Mesenteric fat pad (tissue), 1 donor: ENCODE measurements at places on chromosomes 6 and 20.

DNA sequence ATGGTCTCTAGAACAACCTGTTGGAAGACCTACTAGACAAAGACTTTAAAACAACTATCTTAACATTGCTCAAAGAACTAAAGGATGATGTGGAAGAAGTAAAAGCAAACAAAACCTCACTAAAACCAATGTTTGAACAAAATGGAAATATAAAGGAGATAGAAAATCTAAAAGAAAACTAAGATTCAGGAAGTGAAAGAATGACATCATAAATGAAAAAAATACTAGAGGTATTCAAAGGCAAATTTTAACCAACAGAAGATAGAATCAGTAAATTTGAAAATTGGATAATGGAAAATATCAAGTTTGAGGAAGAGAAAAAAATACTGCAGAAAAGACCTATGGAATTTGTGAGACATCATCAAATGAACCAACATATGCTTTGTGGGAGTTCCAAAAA is 914.1 kb upstream of the GJE1 start:
- no peak for DNase-seq

DNA sequence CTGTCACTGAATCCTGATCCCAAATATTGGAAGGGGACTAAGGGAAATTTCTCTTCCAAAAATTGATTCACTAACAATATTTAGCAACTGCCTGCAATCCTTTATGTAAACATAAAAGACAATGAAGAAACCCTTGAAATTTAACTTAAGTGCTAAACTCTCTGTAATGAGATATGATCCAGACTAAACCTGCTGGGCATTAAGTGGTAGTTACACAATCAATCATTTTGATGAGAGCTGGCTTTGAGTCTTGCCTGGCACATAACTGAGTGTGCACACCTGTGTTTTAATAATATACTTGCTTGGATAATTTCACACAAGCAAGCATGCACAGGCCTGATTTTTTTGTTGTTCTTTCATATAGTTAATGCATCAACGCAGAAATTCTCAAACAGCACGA is 9.8 kb upstream of the ZFP64 start:
- DNase-seq = no peak

GRCh38 chr6:85537055-85537494 is 56.6 kb downstream of the SNX14 start:
- DNase-seq = no peak

DNA sequence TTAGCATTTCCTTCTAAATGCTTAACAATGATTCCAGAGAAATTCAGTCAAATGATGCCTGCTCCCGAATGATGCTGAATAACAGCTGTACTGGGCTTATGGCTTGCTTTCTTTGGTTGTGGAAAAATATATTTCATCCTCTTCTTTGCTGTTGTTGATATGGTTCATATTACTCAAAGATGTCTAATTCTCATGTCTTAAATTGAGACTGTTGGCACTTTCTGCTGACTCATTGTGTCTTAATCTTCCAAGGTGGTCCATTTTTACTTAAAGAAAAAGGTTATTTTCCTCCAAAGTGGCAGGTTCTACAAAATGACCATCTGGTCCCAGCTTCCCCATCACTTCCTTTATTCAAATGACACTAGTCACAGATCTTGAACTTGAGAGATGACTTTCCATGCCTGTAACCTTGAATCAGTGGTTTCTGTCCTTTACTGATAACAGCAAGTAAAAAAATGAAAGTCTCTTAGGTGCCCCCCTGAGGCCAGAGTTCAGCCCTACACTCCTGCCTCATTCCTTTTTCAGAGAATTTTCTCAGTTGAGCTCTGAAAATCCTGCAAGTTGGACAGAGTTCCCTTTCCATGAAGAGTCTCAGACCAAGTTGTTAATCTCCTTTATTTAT is 6.9 kb downstream of the SNAP25 start:
- no peak for DNase-seq

GRCh38 chr20:47598911-47599744 is 97.4 kb downstream of the NCOA3 start:
- DNase-seq = no peak
